ENCODE measurements at places on chromosomes 11 and 22.

- no peak for DNase-seq
Measured at GRCh38 chr22:24591286-24591830, 1.5 kb downstream of the LRRC75B start.

GRCh38 chr22:30675436-30675835 lies 7.8 kb upstream of the DUSP18 start:
- DNase-seq = no peak

DNA sequence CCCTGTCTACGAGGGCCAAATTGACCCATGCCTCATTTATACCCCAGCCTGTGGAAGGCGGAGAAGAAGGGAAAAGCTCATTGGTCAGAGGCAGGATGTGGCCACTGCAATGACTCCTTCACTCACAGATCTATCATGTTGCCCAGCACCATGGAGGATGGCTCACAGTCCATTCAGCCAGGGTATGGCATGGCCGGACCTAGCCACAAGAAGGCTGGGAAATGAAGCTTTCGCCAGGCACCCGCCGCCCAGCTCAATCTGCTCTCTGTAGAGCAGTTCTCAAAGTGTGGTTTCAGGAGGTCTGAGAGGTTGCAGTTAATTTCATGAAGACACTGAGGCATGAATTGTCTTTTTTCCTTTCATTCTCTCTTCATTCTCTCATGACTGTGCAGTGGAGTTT lies 40.6 kb upstream of the LINC01488 start:
- no peak for DNase-seq

- DNase-seq = no peak
Measured at GRCh38 chr22:42997582-42998090, 17.3 kb downstream of the PACSIN2 start.

- DNase-seq = no peak
Measured at GRCh38 chr11:114242032-114242431, 54.2 kb upstream of the NNMT start.

DNA sequence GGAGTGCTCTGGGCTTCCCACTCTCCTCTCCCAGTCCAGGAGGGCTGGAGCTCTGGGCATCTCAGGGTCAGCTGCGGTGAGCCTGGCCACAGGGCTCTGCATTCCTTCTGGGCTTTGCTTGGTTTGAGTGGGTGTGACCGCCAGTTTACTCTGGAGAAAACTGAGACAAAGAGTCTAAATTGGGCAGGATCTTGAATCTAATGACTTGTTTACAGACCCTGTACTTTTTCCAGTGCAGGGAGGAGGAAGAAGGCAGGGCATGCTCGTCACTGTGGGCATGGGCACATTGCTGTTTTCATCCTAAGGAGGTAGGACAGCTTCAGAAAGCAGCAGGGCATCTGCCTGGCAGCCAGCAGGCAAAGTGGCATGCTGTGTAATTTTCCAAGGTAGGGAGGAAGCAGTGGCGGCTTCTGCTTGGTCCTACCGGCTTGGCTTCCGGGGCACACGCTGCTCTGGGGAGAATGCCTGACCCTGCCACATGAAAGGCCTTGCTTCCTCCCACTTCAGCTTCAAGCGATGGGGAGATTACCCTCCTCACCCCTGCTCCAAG lies 22.9 kb downstream of the FLI1 start:
- no peak for DNase-seq

GRCh38 chr11:22733475-22734248 lies 67.3 kb downstream of the GAS2 start:
- DNase-seq = no peak

DNA sequence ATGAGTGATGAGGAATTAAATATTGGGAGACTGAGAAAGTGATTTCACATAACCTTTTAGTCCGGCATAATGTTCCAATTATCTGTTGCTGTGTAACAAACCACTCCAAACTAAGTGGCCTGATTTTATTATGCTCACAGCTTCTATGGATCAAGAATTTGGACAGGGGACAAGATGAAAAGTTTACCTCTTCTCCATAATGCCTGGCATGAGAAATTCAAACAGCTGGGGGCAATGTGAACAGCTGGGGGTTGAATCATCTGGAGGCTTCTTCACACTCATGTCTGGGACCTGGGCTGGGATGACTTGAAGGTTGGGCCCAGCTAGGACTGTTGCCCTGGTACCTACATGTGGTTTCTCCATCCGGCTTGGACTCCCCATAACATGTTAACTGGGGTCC lies 99.4 kb upstream of the DRD2 start:
- no peak for DNase-seq

- no peak for DNase-seq
Measured at GRCh38 chr11:84714316-84714780, 912.8 kb downstream of the DLG2 start.

- DNase-seq = no peak
Measured at GRCh38 chr22:41907436-41908401, 7.2 kb downstream of the SHISA8 start.

DNA sequence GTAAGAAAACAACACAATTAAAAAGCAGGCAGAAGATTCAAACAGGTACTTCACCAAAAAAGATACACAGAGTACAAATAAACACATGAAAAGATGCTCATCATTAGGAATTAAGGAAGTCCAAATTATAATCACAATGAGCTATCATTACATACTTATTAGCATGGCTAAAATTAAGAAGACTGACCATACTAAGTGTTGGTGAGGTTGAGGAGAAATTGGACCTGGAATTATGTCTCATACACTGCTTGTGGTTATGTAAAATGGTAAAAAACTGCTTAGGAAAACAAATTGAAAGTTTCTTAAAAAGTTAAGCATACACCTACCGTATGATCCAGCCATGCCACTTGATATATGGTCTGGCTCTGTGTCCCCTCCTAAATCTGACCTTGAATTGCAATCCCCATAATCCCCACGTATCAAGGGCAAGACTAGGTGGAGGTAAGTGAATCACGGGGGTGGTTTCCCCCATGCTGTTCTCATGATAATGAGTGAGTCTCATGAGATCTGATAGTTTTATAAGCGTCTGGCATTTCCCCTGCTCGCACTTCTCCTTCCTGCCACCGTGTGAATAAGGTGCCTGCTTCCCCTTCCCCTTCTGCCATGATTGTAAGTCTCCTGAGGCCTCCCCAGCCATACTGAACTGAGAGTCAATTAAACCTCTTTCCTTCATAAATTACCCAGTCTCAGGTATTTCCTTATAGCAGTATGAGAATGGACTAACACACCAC lies 4.8 kb downstream of the SAAL1 start:
- no peak for DNase-seq

DNA sequence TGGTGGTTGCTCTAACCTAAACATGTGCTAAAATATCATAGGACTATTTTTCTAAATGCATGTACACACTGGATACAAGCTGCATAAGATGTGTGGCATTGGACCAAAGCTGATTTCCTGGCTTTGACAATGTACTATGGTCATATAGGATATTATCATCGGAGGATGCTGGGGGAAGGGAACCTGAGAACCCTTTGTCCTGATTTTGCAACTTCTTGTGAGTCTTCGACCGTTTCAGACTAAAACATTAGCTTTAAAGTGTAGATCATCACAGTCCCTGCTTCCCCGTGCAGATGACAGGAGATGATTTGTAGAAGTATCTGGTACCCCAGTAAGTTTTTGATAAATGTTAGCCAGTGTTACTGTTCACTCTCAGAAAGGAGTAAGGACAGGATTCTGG lies 554.7 kb downstream of the MIAT start:
- no peak for DNase-seq

DNA sequence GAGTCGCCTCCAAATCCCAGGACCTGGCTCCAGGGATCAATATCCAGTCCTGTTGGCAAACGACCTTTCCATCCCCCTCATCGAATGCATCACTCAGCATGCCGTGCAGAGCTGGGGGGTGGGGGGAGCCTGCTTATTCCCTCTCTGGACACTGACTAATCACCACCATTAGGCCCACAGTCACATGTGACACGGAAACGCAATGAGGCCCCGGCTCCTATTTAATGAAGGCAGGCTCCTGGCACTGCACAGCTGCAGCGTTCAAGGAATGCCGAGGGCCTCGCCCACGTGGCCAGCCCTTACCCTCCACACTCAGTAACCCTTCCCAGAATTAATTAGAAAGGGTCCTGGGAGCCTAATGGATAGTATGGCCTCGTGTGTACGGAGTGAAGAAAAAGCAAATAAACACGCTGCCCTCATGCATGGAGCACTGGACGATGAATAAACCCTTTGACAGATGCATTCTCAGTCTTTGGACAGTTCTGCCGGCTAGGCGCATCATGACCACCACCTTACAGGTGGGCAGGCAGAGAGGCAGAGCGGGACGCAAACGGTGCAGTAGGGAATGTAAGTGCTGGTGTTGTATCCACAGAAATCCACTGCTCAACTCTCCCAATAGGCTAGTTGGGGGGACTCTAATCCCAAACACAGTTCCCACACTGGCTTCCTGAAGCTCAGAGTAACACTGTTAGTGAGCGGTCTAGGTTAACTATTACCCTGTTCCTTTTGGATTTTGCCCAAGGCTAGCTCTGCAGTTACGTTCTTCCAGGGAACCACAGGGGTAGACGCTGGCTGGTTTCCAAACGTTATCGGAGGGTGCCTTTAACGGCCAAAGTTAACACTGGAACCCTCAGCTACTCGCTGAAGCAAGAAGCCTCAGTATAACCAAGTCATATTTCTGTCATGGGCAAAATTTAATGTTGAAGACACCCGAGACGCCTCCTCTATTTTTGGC lies 490.1 kb downstream of the OPCML start:
- DNase-seq = no peak

GRCh38 chr11:945986-946385 lies 20.3 kb downstream of the AP2A2 start:
- no peak for DNase-seq

DNA sequence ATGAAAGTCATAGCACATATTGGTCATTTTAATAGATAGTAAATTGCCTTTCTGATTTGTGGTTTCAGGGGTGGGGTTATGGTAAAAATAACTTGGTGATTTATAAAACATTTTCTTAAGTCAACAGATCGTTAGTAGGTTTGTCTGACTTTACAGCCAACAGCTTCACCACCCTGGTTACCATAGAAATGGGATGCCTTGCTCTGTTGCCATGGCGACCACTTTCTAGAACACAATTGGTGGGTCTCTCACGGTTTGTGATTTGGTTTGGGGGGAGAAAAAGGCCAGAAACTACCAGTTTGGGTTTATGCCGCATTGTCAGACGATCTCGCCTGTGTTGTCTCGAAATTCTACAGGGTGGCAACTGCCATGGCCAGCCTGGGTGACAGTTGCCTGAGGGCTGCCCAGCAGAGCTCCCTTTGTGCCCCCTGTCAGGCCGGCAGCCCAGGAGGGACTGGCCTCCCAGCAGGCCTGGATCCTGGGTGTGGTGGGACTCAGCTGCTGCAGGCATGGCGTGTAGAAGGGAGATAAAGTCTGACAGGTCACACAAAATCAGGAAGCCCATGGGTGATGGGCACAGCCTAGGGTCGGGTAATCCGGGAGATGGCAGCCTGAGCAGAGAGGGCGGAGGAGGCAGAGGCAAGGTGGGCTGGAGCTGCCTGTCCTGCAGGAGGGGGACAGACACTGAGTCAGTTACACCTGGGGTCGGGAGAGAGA lies 30.9 kb downstream of the KCNC1 start:
- no peak for DNase-seq

- DNase-seq = no peak
Measured at GRCh38 chr22:50573491-50574382, 4.5 kb downstream of the CPT1B start.

GRCh38 chr11:121887976-121888557 lies 227.9 kb downstream of the BLID start:
- DNase-seq = no peak
